ENCODE measurements at places on chromosomes 6 and 20.

DNA sequence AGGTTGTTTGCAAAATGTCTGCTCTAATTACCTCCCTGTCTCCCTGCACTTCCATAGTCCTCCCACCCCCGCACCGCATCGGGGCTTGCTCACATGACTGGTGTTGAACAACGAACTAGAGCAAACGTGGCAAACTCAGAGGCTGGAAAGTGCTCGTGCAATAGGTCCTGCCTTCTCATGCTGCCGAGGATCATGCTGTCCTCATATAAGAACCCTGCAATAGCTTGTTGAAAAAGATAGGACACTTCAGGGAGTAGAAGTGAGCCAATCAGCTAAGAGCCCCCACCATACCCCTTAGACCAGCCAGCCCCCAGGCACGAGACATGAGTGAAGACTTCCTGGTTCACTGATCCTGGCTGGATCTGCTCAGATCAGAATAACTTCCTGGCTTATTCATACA lies 219.2 kb downstream of the C6orf118 start:
- no peak overlapping the region for H3K4me3 ChIP-seq
- no peak overlapping the region for H3K27ac ChIP-seq
- H3K4me1 ChIP-seq = no peaks in the 10 kb centered on the region
- no peak for DNase-seq
- no peaks in the 10 kb centered on the region for H3K36me3 ChIP-seq

DNA sequence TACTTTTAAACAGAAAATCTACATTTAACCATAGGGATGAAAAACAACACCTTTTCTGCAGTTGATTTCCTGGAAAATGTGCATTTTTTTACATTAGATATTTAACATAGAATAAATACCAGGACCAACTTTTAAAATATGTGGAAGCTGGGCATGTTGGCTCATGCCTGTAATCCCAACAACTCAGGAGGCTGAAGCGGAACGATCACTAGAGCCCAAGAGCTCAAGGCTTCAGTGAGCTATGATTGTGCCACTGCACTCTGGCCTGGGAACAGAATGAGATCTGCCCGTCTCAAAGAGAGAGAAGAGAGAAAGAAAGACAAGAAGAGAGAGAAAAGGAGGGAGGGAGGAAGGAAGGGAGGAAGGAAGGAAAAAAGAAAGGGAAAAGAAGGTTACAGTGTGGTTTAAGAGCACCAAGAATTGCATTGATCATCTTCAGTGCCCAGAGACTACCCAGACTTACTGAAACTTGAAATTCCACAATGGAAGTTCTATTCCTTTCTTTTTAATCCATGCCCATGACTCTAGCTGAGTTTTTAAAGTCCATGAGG lies 189.4 kb upstream of the ARID1B start:
- H3K4me3 ChIP-seq = no peak overlapping the region
- no peaks in the 10 kb centered on the region for H3K4me1 ChIP-seq
- H3K27me3 ChIP-seq = no peaks in the 10 kb centered on the region
- DNase-seq = no peak
- no peaks in the 10 kb centered on the region for H3K36me3 ChIP-seq

GRCh38 chr6:64815718-64816117 lies 891.3 kb downstream of the EYS start:
- no peak overlapping the region for H3K4me3 ChIP-seq
- DNase-seq = no peak
- no peak overlapping the region for H3K27ac ChIP-seq
- H3K27me3 ChIP-seq = no peaks in the 10 kb centered on the region

GRCh38 chr6:133291671-133292070 lies 50.5 kb downstream of the EYA4 start:
- no peaks in the 10 kb centered on the region for H3K36me3 ChIP-seq
- H3K27me3 ChIP-seq = no peaks in the 10 kb centered on the region
- DNase-seq = no peak
- no peak overlapping the region for H3K4me3 ChIP-seq
- no peaks in the 10 kb centered on the region for H3K4me1 ChIP-seq

DNA sequence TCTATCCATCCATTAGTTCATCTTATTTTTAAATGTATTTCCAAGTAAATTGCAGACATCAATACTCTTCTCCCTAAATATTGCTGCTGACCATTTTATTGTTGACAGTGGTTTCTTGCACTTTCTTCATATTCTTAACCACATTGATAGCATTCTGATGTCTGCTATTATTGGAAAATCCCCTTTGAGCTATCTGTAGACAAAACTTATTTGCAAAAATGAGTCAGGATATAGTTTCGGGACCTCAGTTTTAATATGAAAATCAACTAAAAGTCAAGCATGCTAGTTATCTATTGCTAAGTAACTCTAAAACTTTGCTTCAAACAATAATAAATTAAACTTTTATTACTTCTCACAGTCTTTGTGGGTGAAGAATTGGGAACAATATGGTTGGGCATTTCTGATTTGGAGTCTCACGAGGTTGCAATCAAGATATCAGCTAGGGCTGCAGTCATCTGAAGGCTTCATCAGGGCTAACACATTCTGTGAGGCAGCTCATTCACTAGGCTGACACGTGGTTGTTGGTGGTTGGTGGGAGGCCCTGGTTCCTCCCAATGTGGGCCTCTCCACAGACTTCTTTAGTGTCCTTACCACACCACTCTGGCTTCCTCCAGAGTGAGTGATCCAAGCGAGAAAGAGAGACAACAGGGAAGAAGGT lies 32.7 kb downstream of the CD109 start:
- H3K36me3 ChIP-seq = peaks cover 4% of the 10 kb centered on the region
- peaks cover 6% of the 10 kb centered on the region for H3K4me1 ChIP-seq
- H3K4me3 ChIP-seq = no peak overlapping the region
- DNase-seq = no peak

GRCh38 chr6:121956782-121957181 lies 442.7 kb upstream of the HSF2 start:
- no peak overlapping the region for H3K27ac ChIP-seq
- no peaks in the 10 kb centered on the region for H3K4me1 ChIP-seq
- no peaks in the 10 kb centered on the region for H3K36me3 ChIP-seq
- DNase-seq = no peak

- no peaks in the 10 kb centered on the region for H3K36me3 ChIP-seq
- no peak overlapping the region for H3K4me3 ChIP-seq
- no peaks in the 10 kb centered on the region for H3K27me3 ChIP-seq
These were observed 10.6 kb downstream of the FARS2 start for GRCh38 chr6:5271926-5272325.

GRCh38 chr6:14458669-14459266 lies 341.2 kb downstream of the CD83 start:
- H3K27me3 ChIP-seq = no peaks in the 10 kb centered on the region
- no peaks in the 10 kb centered on the region for H3K36me3 ChIP-seq
- no peaks in the 10 kb centered on the region for H3K4me1 ChIP-seq
- H3K27ac ChIP-seq = no peak overlapping the region
- no peak overlapping the region for H3K4me3 ChIP-seq
- no peak for DNase-seq

GRCh38 chr6:122184401-122184827 lies 215.0 kb upstream of the HSF2 start:
- H3K4me1 ChIP-seq = peaks cover 8% of the 10 kb centered on the region
- H3K27ac ChIP-seq = no peak overlapping the region
- no peak overlapping the region for H3K4me3 ChIP-seq
- no peaks in the 10 kb centered on the region for H3K27me3 ChIP-seq
- no peaks in the 10 kb centered on the region for H3K36me3 ChIP-seq

- H3K27ac ChIP-seq = no peak overlapping the region
- no peaks in the 10 kb centered on the region for H3K27me3 ChIP-seq
- H3K4me1 ChIP-seq = peaks cover 93% of the 10 kb centered on the region
- no peak overlapping the region for H3K4me3 ChIP-seq
These were observed 31.5 kb downstream of the PMEPA1 start for GRCh38 chr20:57678340-57678739.

GRCh38 chr6:73801652-73802268 lies 105.8 kb downstream of the CD109 start:
- H3K4me3 ChIP-seq = no peak overlapping the region
- no peaks in the 10 kb centered on the region for H3K36me3 ChIP-seq
- no peaks in the 10 kb centered on the region for H3K27me3 ChIP-seq
- H3K4me1 ChIP-seq = peaks cover 8% of the 10 kb centered on the region
- H3K27ac ChIP-seq = no peak overlapping the region

GRCh38 chr20:23459461-23460150 lies 6.9 kb upstream of the CST11 start:
- no peaks in the 10 kb centered on the region for H3K27me3 ChIP-seq
- H3K4me3 ChIP-seq = no peak overlapping the region
- H3K4me1 ChIP-seq = no peaks in the 10 kb centered on the region
- no peak overlapping the region for H3K27ac ChIP-seq
- no peaks in the 10 kb centered on the region for H3K36me3 ChIP-seq

- H3K27ac ChIP-seq = peak overlapping the region; percentile 53
- no peaks in the 10 kb centered on the region for H3K27me3 ChIP-seq
- DNase-seq = no peak
- no peak overlapping the region for H3K4me3 ChIP-seq
- H3K4me1 ChIP-seq = peaks cover 25% of the 10 kb centered on the region
- no peaks in the 10 kb centered on the region for H3K36me3 ChIP-seq
These were observed 66.0 kb downstream of the ARHGAP18 start for GRCh38 chr6:129643968-129644367.

DNA sequence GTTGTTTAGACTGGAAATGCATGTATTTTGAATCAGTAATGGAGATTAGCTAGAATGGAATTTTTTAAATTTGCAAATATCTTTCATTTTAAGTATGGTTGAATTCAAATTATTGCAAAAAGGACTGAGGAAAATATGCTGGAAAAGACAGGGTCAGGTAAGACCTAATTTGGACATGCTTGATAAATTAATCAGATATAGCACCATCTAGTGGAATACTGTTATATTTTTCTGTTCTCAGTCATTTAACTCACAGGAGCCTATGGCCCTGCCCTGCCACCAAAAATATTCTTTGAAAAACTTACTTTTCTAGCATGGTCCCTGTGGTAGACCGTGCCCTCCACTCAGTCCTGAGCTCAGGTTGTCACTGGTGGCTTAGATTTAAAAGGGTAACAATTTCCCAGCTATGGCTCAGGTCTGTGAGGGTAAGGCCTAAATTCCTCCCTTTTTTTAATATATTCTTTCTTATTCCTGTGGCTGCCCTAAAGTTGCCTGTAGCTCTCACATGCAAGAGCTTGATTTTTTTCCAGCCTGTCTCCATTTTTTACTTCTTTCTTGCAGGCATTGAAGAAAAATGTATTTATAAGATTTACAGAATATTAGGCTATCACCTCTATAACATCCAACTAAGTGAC lies 25.3 kb upstream of the KIAA1586 start:
- no peak overlapping the region for H3K4me3 ChIP-seq
- H3K4me1 ChIP-seq = no peaks in the 10 kb centered on the region
- no peaks in the 10 kb centered on the region for H3K27me3 ChIP-seq
- no peak for DNase-seq
- H3K36me3 ChIP-seq = no peaks in the 10 kb centered on the region
- no peak overlapping the region for H3K27ac ChIP-seq

- H3K4me1 ChIP-seq = peaks cover 54% of the 10 kb centered on the region
- DNase-seq = no peak
- H3K4me3 ChIP-seq = no peak overlapping the region
- H3K27me3 ChIP-seq = no peaks in the 10 kb centered on the region
- no peaks in the 10 kb centered on the region for H3K36me3 ChIP-seq
These were observed 28.3 kb downstream of the PHF3 start for GRCh38 chr6:63663956-63664281.

- H3K27me3 ChIP-seq = no peaks in the 10 kb centered on the region
- H3K4me3 ChIP-seq = no peak overlapping the region
- no peak overlapping the region for H3K27ac ChIP-seq
- H3K4me1 ChIP-seq = no peaks in the 10 kb centered on the region
These were observed 104.0 kb downstream of the ISM1 start for GRCh38 chr20:13325033-13325432.

- no peak overlapping the region for H3K4me3 ChIP-seq
- DNase-seq = no peak
- H3K4me1 ChIP-seq = peaks cover 7% of the 10 kb centered on the region
- H3K36me3 ChIP-seq = no peaks in the 10 kb centered on the region
These were observed 80.8 kb downstream of the PLEKHG1 start for GRCh38 chr6:150680510-150680909.

GRCh38 chr6:128347123-128347522 lies 173.3 kb downstream of the PTPRK start:
- H3K4me3 ChIP-seq = no peak overlapping the region
- peaks cover 7% of the 10 kb centered on the region for H3K4me1 ChIP-seq
- DNase-seq = no peak
- H3K27me3 ChIP-seq = no peaks in the 10 kb centered on the region
- H3K27ac ChIP-seq = no peak overlapping the region

- H3K27ac ChIP-seq = no peak overlapping the region
- H3K4me1 ChIP-seq = no peaks in the 10 kb centered on the region
- no peaks in the 10 kb centered on the region for H3K36me3 ChIP-seq
- H3K4me3 ChIP-seq = no peak overlapping the region
- H3K27me3 ChIP-seq = no peaks in the 10 kb centered on the region
These were observed 17.8 kb downstream of the OR2H2 start for GRCh38 chr6:29602564-29603361.

DNA sequence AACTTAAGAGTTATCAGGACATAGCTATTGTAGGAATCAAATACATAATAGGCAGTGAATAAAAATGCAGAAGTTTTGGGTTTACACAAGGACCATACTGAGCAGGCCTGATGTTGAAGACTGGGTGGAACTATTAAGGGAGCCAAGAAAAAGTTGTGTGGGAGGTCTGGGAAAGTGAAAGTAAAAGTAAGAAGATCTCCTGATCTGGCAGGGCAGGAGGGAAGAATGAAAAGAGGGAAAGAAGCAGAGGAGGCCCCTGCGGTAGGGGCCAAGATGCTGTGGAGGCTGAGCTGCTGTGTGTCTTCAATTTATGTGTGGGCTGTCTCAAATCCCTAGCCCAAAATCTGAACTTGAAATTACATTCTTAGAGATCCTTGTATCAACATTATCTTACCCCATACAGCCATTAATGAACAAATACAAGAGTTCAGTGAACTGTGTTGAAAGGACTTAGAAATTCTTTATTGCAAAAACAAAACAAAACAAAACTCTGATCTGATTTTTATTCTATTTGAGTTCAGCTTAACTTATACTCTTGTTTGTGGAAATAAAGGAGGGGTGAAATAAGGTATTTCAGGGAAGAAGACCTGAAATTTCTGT lies 1183.8 kb downstream of the HACE1 start:
- no peak for DNase-seq
- H3K4me1 ChIP-seq = no peaks in the 10 kb centered on the region
- H3K27me3 ChIP-seq = no peaks in the 10 kb centered on the region
- no peak overlapping the region for H3K27ac ChIP-seq

GRCh38 chr6:938916-939315 lies 246.0 kb upstream of the EXOC2 start:
- no peaks in the 10 kb centered on the region for H3K4me1 ChIP-seq
- no peak overlapping the region for H3K27ac ChIP-seq
- no peak overlapping the region for H3K4me3 ChIP-seq
- H3K27me3 ChIP-seq = no peaks in the 10 kb centered on the region

DNA sequence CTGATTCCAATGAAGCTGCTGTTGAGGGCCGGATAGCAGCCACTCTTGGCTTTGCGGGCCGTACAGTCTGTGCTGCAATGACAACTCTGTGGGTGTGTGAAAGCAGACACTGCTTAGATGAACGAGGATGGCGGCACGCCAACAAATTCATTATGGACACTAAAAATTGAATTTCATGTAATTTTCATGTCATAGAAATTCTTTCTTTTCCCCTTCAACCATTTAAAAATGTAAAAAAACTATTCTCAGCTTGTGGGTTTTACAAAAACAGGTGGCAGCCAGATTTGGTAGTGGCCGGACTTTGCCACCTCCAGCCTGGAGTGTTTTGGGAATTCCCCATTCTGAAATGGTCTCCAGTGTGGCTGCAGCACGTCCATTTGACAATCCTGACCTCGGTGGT lies 26.0 kb downstream of the MAS1 start:
- no peaks in the 10 kb centered on the region for H3K27me3 ChIP-seq
- no peaks in the 10 kb centered on the region for H3K36me3 ChIP-seq
- no peaks in the 10 kb centered on the region for H3K4me1 ChIP-seq
